Activated gamma-delta T cell treated with anti-CD3 and anti-CD28 coated beads, Interleukin-2, amount 50 U/mL, for 16 hours (primary cell): ENCODE measurements at places on chromosomes 4 and X.

- DNase-seq, result no peak
Observed at GRCh38 chr4:153117554-153117953, 86.7 kb upstream of the TRIM2 start.

DNA sequence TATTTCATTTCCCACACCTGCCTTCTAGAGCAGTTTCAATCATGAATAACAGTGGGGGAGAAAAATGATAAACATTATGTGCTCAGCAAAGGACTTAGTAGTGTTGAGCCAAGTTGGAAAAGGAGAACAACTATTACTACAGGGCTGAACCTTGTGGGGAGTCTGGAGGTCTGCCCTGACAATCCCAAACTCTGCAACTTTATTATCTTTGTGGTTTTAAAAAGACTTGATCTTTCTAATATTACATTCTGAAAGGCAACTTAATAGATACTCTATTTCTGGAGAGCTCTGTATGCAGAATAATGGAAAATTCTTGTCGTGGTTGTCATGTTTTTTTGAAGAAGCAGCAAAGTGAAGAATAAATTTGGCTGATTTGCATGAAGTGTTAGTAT is 116.1 kb downstream of the SPCS3 start:
- no peak for DNase-seq

DNA sequence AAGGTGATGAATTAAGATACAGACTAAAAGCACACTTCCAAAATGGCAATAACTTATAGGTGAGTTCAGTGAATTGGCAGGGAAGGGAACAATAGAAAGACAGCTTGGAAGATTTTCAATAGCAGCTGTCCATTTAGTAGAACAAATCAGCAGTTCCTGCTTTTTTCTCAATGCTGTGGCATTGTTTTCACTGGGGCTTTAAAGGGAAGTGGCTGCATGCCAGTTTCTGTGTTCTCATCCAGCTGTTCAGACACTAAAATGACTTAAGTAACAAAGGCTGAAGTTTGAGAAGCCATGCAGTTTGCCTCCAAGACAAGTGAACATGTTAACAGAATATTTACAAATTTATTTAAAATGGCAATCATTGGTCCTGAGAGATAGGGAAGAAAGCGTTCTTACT is 291.9 kb downstream of the FAM47A start:
- no peak for DNase-seq

DNA sequence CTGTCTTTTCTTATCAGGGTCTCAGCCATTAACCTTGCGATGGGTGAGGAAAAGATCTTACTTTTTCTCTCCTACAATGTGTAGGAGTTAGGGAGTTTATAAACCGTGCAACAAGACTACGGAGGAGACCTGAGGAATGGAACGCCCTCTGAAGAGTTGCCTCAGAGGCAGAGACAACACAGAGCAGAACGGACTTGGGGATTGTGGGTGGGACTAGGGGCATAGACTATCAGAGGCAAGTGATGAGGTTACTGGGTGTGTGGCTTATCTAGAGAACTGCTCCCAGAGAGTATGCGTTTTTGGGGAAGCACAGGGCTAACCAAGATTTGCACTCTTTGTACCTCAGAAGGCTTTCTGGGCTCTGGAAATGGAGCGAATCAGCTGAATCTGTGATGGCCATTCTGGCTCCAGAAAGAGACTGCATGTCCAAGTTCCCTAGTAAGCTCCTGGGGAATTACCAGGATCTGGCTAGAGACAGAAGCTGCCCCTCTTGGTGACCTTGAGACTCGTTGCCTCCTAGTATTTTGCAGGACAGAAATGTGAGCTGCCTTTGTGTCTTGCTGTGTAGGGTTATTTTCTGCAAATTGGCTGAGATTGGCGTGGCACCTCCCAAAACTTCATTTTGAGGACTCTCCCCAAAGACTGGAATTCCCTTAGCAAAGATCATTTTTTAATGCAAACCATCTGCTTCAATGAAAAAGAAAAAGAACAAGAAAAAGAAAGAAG is 118.9 kb downstream of the ARSF start:
- no peak for DNase-seq

DNA sequence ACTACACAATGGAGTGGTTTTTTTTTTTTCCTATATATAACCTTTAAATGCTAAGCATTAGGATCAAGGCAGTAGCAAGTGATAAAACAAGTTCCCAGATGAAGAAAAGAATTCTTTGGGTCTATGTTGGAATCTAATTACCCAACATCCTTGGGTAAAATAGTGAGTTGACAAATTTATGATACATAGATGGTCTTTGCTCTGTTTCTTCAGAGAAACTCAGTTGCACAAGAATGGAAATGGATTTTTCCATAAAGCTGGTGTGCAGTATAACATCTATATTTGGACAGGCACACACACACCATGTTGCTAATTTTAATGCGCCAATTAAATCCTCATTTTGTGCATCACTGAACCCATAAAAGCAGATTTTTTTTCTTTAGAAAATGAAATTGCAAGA is 137.0 kb upstream of the MED14 start:
- no peak for DNase-seq

GRCh38 chrX:103513067-103513466 is 6.2 kb downstream of the RAB40A start:
- no peak for DNase-seq

GRCh38 chr4:52612341-52612740 is 46.8 kb downstream of the USP46 start:
- no peak for DNase-seq

DNA sequence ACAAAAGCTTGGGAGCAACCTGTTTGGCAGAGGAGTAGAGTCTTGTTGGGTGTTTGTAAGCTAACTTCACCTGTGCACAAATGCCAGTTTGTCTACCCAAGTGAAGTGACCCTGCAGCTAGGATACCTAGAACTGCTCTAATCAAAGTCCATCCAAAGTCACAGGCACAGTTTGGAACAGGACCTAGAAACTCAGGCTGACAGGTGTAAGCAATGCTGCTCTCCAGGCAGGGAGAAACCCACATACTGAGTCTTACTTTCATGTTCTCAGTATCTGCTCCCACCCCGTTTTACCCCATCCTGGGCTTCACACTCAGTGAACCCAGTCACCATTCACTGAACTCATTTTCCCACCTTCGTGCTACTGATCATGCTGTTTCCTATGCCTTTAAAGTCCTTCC is 40.3 kb downstream of the MAML3 start:
- DNase-seq, result no peak

DNA sequence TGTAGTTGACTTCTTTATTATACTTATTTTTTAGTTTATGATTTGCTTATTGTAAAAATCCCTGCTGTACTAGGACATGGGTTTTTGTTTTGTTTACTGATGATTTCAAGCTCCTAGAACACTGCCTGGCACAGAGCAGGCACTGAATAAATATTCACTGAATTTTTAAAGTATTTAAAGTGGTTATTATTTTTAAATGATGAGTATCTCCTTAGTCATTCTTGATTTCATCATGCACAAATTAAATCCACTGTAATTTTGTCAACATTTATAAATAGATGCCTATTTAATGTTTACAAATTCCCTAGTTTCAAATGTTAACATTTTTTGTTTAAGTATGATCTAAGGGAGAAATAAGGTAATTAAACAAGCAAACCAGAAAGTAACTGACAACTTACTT is 367.9 kb upstream of the SLIT2 start:
- DNase-seq, result no peak

- no peak for DNase-seq
Observed at GRCh38 chr4:105631818-105632400, 76.6 kb downstream of the INTS12 start.

- no peak for DNase-seq
Observed at GRCh38 chrX:132199941-132200340, 19.3 kb downstream of the RAP2C start.

DNA sequence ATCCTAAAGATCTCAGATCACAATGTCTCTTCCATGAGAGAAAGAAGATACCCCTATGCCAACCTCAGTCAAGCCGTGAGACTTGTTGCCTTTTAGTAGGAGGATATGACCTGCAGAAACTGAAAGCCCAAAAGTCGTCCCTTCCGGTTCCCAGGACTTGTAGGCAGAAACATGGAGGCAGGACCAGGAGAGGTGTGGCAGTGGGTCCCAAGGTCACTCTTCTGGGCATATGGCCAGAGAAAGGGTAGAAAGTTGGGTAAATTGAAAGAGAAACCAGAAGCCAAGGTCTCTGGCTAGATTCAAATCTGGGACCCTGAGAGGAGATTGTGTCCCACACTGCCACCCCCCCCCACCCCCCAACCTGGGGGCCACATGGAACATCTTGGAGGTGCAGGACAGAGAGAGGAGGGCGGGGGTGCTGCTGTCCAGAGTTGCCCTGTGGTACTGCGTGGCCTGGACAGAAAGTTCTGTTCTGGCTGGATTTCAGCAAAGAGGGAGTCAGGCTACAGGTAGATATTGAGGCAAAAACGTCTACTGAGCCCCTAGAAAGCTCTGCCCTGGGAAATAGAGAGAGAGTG is 55.4 kb downstream of the DDX3X start:
- no peak for DNase-seq

GRCh38 chr4:2587213-2587823 is 50.9 kb downstream of the FAM193A start:
- no peak for DNase-seq

DNA sequence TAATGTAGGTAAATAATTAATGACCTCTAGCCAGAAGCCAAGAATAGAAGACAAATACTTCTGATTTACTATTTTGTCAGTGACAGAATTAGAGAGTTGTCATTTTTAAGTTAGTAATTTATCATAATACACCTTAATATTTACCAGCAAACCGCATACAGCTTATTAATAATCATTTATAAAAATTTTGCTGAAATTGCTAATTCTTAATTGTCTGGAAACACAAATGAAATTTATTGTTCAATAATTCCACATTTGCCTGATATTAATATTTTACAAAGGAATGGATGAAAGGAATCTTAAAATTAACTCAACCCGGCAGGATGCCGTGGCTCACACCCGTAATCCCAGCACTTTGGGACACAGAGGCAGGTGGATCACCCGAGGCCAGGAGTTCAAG is 44.7 kb downstream of the PROM1 start:
- no peak for DNase-seq

- DNase-seq, result no peak
Observed at GRCh38 chr4:163755013-163755412, 260.5 kb downstream of the TMA16 start.

DNA sequence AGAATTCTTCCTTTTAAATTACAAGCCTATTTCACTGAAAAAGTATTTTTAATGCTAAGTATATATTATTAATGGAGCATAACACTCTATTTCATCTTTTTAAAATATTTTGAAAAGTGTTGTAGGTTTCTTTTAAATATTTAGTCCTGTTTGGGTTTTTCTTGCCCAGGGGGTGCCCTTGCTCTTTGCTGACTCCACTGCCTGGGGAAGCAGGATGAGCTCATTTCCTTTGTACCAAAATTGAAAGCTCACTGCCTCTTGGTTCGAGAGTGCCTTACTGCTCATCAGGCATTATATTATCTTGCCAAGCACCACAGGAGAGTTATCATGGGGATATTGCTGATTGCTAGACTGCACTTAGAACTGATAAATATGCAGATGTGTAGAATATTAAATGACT is 819.2 kb downstream of the PCDH18 start:
- DNase-seq, result no peak

- DNase-seq, result no peak
Observed at GRCh38 chrX:25006586-25007058, 9.1 kb downstream of the ARX start.

DNA sequence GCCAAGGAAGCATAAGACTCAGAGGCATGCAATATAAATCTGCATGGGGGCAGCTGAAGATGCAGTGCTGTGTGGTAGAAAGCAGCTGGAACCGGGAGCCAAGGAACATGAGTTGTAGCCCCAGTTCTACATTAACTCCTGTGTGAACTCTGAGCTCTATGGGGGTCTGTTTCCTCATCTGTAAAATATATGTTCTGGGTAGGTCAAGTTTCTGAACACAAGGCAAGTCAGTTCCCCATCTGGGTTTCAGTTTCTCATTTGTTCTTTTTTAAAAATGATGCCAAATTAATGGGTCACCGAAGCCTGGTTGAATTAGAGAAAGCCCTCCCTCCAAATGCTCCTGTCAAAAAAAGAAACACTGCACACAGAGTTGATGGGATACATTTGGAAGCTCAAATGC is 24.0 kb downstream of the UNC5C start:
- DNase-seq, result no peak

DNA sequence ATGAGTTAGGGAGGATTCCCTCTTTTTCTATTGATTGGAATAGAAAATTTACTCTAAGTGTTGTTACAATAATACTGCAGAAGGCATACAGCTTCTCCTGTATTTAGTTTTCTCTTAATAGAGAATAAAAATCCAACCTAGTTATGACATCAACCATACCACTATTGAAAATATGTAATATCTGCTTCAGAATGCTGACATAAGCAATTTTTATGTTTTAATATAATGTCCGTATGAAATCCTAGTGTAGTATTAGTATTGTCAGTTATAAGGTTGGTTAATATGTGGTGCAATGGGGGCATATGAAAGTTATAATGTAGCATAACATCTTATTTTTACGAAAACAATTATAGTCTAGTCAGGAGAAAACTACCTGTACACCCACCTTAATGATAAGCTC is 68.2 kb downstream of the HEPH start:
- DNase-seq, result no peak

GRCh38 chr4:147808447-147808846 is 76.6 kb downstream of the ARHGAP10 start:
- DNase-seq, result no peak

DNA sequence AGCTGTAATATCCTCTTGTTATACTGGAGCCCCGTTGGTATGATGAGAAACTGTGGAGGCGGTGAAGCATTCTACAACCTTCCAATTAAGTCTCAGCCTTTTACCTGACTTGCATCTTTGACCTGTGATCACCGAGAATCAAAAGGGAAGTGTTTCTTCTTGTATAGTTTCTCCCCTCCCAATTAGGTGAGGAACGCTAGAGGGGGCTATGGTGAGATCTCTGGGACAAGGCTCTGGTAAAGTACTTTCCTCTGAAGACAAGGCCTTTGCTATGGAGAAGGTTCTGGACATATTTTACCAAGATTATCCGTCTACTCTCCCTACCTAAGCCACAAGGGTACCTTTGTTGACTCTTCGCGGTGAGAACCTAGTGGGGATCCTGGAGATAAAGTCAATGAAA is 111.3 kb downstream of the CBLL2 start:
- no peak for DNase-seq

- DNase-seq, result no peak
Observed at GRCh38 chr4:139555705-139556070, 331 bp downstream of the SETD7 start.

DNA sequence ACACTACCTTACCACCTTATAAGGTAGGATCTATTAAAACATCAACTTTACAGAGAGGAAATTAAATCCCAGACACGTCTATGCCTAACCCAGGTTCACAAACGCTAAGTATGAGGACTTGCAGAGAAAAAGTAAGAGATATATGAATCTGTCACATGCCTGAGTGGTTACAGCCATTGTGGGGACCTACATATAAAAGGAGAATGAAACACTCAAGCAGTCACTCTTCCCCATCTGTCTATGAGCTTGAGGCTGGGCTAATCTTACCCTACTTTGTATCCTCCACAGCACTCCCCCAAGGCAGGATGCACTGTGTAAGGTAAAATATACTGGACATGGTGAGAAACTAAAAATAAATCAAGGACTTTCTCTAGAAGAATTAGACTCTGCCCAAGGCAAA is 339.9 kb downstream of the HNRNPD start:
- no peak for DNase-seq

GRCh38 chr4:39994406-39994805 is 16.7 kb upstream of the PDS5A start:
- no peak for DNase-seq

GRCh38 chr4:23484689-23485088 is 405.2 kb downstream of the PPARGC1A start:
- no peak for DNase-seq
